ENCODE measurements at places on chromosomes 16 and 17. TPM values are rescaled to one million over a fixed set of nuclear protein-coding genes. Genes with fewer than 3 reads are reported as not detected.

- peak; percentile 73 for DNase-seq
Observed at GRCh38 chr17:76585649-76586593, at the start of gene ST6GALNAC2. Gene ST6GALNAC2 (minus strand): TSS chr17:76585860. CDS start chr17:76585808, 52 bp downstream.

The HS3ST2 gene
- not detected for total RNA-seq

DNA sequence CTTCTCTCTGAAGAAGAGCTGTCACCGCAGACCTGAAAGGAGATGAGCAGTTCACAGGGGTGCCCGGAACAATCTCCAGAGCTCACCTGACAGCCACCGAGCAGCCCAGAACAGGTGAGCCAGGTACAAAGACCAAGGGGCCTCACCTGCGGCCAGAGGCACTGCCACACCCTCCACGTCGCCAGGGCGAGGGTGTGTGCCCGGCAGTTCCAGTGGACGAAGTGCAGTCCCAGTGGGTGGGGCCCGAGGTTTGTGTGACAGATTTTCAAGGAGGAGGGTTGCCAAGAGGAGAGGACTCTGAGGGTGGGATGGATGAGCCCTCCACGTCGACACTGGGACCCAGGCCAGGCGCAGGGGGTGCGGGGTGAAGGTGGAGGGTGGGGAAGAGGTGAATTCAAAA is 61.7 kb downstream of the SMPD3 start:
- no peak for DNase-seq

GRCh38 chr17:8965394-8966168 is at the start of gene PIK3R5:
Gene PIK3R5 (minus strand): TSS chr17:8965707. CDS start chr17:8911494, 54,213 bp downstream.
- no peak for DNase-seq

- DNase-seq, result peak; percentile 95
Observed at GRCh38 chr16:72985148-72985941, 62.6 kb downstream of the ZFHX3 start.

DNA sequence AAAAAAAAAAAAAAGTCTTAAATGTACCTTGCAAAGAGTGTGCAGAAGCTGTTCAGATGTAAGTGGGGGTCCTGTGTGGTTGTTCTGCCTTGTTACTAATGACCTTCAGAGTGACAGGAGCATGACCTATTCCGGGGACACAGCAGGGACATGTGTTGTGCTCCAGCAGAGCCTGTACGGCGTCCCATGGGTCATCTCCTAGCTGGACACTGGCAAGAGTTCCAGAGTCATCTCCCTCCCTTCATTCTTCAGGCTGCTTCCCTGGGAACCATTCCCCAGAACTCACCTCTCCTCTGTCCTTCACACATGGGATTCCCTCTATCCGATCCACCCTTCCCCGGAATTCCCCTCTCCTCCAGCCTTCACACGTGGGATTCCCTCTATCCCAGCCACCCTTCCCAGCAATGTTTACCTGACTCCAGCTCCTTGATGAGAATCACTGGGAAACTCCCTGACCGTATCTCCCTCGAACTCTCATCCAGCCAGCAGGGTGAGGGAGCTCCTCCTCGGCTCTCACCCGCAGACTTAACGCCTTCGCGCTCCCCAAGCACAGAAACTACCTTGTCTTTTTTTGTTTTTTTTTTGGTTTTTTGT is 85.8 kb downstream of the MRM3 start:
- DNase-seq, result no peak

GRCh38 chr17:70479779-70480178 is 310.4 kb downstream of the KCNJ2 start:
- no peak for DNase-seq

The TPSAB1 gene
- total RNA-seq, result not detected

The C16orf86 gene
- total RNA-seq, result 11.6 TPM

DNA sequence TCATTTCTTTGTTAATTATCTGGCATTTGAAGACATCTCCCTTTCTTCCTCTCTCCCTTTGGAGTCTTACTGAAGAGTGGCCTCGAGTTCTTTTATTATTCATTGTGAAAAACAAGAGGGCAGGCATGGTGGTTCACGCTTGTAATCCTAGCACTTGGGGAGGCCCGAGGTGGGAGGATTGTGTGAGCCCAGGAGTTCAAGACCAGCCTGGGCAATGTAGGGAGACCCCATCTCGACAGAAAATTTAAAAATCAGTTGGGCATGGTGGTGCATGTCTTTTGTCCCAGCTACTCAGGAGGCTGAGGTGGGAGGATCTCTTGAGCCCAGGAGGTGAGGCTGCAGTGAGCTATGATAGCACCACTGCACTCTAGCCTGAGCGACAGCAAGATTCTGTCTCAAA is 20.1 kb downstream of the BPTF start:
- DNase-seq, result no peak

- peak; percentile 96 for DNase-seq
Observed at GRCh38 chr17:41930009-41930832, at the start of gene ODAD4. Gene ODAD4 (plus strand): TSS chr17:41930617. CDS start chr17:41930724, 107 bp downstream.

DNA sequence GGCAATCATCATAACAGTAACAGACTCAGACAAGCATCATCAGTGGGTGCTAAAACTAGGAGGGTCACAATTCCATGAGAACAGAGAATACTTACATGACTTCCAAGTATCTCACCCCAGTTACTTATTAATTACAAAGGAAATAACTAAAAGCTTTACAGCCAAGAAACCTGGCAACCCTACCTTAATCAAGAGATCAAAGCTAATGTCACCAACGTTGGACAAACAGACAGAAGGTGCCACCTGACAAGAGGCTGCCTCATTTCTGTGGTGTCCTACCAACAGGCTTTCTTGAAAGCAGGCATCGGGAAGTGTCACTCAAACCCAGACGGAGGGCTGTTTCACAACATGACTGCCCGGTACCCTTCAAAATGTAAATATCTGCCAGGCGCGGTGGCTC is 84.6 kb downstream of the RMI2 start:
- DNase-seq, result no peak

DNA sequence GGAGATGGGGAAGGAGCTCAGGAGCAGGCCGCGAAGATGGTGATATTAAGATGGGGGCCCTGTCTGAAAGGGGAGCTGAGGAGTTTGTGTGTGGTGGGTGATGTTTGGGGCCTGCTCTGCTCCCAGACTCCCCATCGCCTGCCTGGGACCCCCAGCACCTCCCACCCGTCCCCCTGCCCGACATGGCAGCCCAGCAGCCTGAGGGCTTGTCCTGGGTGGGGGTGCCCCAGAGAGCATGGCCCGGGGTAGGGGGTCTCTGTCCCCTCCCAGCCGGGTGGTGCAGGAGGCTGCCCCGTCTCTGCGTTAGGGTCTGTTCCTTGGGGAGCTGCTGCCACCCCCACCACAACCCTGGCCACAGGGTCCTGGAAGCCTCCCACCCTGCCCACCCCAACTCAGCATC is 5.2 kb downstream of the CDH15 start:
- DNase-seq, result no peak

DNA sequence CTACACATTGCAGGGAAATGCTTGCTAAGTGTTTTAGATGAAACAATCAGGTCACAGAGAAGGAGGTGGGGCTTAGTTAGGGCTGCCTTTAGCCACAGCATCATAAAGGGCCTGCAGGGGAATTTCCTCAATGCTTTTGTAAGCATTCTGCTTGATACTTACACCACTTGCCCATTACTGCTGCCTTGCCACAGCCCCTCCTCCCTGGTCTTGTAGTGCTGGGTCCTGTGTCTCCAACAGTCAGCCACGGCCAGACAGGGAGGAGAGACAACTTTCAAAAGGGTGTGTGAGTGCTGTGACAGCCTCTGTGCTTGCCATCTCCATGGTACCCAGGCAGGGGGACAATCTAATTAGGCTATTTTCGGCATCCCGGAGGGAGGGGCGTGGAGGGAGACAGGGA is 111.2 kb downstream of the SHISA9 start:
- no peak for DNase-seq

The IGSF6 gene
- not detected for total RNA-seq

- DNase-seq, result no peak
Observed at GRCh38 chr17:77544347-77545110, 403.8 kb downstream of the SEC14L1 start.

The DOC2B gene
- total RNA-seq, result 0.03 TPM

The GAST gene
- total RNA-seq, result not detected

DNA sequence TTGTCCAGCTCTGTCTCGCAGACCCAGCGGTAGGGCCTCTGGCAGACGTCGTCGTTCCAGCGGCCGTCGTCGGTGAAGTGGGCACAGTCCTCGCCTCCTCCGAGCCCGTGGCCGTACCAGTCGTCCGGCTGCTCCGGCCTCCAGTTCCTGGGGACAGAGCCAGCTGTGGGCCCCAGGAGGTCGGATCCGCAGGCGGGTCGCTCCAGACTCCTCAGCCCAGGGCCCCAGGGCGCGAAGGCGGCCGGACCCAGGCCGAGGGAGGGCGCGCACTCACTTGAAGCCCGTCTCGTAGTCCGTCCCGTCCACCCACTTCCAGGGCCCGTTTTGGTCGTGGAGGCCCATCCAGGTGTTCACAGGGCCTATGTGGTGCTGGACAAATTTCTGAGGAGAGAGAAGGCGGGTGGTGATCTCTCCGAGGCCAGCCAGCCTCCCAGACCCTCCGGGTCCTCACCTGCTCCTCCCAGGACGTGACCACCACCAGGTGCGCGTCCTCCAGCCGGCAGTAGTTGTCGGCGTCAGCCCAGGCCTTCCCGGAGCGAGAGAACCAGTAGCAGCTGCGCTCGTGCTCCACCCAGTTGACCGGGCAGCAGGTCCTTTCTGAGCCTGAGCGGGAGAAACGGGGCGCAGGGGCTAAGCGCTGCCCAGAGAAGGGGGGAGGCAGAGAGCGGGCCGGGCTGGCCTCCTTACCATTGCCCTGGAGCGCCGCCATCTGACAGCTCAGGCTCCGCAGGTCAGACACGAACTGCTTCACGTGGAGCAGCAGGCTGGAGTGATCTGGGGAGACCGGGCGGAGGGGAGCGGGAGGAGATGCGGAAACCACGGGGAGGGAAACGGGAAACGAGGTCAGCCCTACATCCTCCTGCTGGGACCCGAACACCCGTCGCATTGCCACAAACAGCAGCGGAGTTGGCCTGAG is 5.2 kb downstream of the ASGR1 start:
- no peak for DNase-seq

DNA sequence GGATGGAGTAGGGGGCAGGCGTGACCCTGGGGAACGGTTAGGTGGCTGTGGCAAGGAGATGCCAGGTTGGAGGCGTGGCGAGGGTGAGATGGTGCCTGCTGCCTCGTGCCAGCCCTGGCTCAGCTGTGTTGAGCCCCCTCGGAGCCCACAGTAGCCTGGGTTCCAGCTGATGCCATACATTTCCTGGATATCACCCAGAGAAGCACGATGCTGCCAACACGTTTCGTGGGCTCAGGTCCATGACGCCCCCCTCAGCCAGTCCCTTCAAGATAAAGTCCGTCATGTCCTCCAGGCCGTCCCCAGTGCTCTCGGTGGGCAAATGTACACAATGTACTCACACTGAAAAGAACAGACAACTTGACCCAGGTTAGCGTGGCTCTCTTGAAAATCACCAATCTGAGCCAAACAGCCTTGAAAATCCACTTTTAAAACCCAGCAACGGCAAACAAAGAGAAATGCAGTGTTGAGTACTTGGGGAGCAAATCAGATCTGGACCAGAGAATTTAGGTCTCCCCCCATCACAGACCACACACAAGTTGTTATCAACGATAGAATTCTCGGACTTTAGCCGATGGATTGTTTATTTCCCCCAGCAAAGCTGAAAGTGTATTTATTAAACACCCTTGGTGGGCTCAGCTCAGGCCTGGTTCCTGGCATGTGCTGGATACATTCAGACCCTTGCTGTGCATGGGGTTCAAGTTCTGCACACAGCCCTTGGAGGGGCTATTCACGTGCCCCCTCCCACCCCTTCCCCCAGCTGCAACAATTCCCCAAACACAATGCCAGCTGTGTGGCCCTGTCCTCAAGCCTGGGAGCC is 102.8 kb upstream of the PLCG2 start:
- no peak for DNase-seq

The PTX4 gene
- total RNA-seq, result not detected

- peak; percentile 86 for DNase-seq
Observed at GRCh38 chr17:80529104-80529903, 15.3 kb upstream of the RPTOR start.

The SPN gene
- not detected for total RNA-seq

- DNase-seq, result no peak
Observed at GRCh38 chr17:79814127-79814973, 17.5 kb upstream of the CBX8 start.

The MYL4 gene
- 1,135 TPM for total RNA-seq

The TMEM238L gene
- not detected for total RNA-seq

DNA sequence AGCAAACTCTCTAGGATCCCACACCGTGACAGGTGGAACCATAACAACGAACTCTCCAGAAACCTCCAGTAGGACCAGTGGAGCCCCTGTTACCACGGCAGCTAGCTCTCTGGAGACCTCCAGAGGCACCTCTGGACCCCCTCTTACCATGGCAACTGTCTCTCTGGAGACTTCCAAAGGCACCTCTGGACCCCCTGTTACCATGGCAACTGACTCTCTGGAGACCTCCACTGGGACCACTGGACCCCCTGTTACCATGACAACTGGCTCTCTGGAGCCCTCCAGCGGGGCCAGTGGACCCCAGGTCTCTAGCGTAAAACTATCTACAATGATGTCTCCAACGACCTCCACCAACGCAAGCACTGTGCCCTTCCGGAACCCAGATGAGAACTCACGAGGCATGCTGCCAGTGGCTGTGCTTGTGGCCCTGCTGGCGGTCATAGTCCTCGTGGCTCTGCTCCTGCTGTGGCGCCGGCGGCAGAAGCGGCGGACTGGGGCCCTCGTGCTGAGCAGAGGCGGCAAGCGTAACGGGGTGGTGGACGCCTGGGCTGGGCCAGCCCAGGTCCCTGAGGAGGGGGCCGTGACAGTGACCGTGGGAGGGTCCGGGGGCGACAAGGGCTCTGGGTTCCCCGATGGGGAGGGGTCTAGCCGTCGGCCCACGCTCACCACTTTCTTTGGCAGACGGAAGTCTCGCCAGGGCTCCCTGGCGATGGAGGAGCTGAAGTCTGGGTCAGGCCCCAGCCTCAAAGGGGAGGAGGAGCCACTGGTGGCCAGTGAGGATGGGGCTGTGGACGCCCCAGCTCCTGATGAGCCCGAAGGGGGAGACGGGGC is 1.3 kb downstream of the SPN start:
- no peak for DNase-seq

The MT3 gene
- total RNA-seq, result not detected

The RASD1 gene
- total RNA-seq, result 2.7 TPM

DNA sequence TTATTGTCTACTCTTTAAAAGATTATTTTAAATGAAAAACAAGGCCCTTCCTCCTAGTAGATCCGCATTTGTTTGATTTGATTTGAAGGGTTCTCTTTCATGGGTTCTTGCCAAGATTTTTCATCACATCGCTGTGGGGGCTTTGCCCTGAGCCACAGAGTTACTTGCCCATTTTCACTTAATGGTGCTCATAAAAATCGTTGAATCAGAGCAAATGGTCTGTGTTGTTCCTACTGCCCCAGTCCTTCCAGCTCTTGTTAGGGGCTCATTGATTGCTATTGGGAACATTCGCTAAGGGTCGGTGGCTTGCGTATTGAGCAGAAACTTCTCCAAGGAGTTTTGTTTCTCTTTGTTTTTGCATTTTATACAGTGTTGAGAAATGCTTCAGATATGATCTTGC is 1023.4 kb upstream of the CDH8 start:
- no peak for DNase-seq

Measured in myocyte (in vitro differentiated cells).